ENCODE measurements at places on chromosomes 1 and 21.

- no peak for DNase-seq
Measured at GRCh38 chr1:12123172-12123571, 43.6 kb upstream of the TNFRSF1B start.

DNA sequence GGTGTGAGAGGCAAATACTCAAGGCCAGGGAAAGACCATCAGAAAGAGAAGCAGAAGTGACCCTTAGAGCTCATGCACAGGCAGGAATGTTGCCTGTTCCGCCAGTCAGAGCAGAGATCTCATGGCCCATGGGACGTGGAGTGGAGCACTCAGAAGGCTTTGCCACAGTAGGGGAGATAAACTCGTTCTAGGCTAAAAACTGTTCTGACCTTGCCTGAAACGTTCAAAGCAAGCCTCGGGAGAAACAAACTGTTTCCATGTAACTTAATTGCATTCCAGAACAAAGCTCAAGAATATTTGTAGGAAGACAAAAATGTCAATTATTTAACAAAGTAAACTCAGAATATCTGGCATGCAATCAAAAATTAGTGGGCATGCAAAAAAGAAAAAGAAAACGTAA, 20.7 kb upstream of the SLC19A1 start:
- DNase-seq, result no peak

DNA sequence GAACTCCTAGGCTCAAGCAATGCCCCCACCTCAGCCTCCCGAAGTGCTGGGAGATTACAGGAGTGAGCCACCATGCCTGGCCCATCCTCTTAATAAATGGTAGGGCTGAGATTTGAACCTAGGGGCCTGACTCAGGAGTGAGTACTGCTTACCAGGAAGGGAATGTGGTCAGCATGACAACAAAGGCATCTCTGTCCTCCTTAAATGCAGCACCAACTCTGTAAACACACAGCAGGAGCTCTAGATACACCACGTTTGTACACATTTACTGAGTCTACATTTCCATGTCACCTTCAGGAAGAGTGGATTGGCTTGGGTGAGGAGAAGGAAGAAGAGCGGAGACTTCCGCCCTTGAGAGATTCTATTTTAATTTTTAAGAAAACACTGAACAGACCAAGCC, 38.5 kb downstream of the HIVEP3 start:
- DNase-seq, result no peak

- DNase-seq, result no peak
Measured at GRCh38 chr1:228647523-228648444, 87.5 kb upstream of the RHOU start.

DNA sequence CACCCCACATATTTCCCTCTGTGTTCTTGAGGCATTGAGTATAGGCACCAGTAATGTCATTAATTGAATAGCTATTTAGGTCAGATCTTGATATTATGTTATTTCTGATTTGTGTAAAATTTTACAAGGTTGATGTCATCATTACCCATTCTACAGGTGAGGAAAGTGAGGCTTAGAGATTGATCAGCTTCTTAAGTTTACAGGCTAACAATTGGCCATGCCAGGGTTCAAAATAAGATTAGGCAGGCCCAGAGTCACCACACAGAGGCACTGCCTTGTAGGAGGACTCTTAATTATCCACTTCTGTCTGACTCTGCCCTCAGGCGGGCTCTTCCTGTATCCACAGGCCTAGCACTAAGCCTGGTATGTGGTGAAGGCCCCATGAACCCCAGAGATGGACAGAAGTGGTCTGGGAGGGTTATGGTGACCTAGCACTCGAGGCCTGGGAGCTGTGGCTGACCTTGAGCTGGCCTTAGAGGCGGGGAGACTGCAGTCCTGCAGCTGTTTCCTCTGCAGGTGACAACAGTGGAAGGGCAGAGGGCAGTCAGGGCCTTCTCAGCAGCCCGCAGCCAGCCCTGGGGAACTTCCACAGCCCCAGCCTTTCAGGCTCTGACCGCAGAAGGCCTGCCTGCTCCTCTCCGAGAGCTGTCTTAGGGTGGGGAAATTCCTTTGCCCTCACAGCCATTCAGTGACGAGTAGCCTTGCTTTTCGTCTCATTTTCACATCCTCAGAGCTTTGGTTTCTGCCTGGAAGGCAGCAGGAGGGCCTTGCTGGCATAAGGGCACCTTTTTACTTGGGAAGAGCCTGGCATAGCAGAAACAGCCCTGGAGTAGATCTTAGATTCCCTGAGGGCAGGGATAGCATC, 12.2 kb downstream of the ZDHHC18 start:
- DNase-seq, result peak; percentile 45

- DNase-seq, result no peak
Measured at GRCh38 chr1:81470275-81470674, 330.5 kb upstream of the ADGRL2 start.

DNA sequence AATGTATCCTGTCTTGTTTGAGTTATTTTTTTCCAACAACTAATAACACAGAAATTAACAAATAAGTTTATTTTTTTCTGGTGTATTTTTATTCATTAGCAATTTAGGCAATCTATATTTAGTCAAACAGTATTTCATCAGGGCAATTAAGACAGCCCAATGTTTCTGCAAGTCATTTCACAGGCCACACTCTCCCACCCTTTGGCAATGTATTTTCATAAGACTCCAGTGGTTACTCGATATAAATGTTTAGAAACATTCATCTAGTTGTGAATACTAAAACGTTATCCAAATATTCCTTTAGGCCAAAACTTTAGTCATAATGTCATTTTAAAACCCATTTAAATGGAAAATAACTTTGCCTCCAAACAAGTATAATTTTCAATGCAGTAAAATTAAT, 142.1 kb downstream of the KCNT2 start:
- DNase-seq, result no peak

DNA sequence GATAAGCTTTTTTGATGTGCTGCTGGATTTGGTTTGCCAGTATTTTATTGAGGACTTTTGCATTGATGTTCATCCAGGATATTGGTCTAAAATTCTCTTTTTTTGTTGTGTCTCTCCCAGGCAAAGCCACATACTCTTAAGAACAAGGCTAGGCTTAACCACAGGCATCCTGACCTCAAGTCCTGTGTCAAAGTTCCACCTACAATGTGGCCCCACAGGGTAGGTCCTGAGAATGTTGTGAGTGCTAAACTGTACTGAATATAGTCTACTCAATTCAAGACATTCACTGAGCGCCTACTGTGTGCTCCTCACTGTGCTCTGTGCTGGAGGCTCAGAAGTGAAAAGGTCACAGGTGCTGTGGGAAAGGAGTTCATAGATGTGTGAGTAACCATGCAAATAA, 20.6 kb downstream of the DDAH1 start:
- no peak for DNase-seq

DNA sequence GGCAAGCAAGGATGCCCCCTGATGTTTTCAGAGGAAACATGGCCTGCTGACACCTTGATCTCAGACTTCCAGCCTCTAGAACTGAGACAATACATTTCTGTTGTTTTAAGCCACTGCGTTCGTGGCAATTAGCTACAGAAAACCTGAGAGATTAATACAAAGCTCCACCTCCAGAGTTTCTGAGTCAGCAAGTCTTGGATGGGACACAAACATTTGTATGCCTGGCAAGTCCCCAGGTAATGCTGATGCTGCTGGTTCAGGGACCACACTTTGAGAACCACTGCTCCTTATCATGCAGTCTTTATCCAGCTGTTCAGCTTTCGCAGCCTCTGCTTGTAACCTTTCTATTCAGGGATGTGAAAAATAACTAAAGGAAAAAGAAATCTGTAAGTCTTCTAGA, 565.7 kb upstream of the PLXNA2 start:
- no peak for DNase-seq

- no peak for DNase-seq
Measured at GRCh38 chr1:159968901-159969300, 14.9 kb upstream of the SLAMF9 start.

DNA sequence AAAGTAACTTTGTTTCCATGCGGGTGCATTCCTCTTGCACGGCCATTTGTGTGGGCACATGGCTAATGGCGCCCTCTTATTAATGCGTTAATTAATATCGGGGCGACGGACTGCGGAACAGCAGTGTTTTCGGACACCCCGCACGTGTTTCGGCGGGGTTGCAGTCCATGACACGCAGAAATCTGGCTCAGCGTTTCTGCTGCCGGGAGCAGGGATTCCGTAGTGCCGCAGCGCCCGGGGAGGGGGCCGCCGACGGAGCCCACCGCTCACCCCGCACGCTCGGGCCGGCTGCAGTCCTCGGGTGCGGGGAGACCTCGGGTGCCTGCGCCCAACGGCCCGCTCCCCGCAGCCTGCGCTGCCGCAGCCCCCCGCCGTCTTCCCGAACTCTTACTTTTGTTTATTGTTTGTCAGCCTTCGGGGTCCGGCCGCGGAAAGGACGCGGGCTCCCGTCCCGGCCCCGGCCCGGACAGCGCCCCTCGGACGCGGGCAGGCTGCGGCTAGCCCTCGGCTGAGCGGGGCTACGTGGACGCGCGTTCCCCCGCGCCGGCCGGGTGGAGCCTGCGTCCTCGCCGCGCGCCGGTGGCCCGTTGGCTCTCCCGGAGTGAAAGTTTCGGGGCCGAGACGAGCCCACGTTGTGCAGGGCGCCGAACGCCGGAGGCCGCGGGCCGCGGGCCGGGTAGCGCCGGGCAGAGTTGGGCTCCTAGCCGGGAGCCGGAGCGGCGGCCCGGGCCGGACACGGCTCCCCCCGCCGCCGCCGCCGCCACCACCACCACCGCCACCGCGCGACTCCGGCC, 849 bp downstream of the NFIA start:
- peak; percentile 13 for DNase-seq

DNA sequence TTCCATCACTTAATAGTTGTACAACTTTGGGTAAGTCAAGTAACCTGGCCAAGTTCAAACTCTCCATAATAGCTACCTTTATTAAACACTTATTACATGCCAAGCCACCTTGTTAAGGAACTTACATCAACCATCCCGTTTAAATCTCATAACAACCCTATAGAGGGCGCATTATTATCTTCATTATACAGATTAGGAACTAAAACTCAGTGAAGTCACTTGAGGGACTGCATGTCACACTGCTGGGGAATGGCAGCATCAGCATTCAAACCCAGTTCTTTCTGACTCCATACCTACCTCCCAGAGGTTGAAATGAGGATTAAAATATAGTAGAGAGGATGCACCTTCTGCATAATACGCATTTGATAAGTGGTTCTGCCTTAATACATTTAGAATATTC, 47.1 kb upstream of the PLA2G2C start:
- no peak for DNase-seq

GRCh38 chr21:39071623-39072214, 111.5 kb downstream of the PSMG1 start:
- no peak for DNase-seq

GRCh38 chr1:104294259-104294658, 544.6 kb downstream of the AMY1C start:
- no peak for DNase-seq

DNA sequence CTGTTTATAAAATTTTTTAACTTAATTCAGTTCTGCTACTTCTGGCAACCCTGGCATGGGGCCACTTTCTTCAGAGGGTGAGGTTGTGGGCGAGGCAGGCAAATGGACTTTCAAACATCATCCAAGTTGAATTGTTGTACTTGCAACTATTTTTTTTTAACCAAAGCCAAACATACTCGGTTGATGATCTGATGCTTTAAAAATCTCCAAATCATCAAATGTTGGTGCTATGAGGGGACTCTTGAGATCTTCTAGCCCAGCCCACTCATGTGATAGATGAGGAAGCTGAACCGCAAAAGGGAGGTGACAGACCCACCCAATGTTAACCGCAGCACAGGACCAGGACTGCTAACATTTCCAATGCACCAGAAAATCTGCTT, 6.7 kb downstream of the SLC1A7 start:
- DNase-seq, result no peak

DNA sequence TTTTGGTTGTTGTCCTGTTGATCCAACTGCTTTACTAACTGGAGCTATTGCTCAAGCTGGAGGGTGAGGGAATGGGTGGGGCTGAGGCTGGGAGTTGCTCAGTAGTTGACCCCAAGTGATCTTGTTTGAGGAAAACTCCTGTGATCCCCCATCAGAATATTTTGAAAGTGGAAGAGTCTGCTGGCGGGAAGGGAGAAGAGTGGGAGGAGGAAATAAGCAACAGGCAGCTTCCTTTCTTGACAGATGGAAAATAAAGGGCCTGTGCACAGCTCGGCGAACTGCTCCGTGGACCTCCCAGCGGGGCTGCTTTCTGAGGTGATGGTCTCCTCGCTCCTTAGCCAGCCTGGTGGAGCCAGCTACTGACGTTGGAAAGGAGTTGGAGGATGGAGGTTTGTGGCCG, 199.1 kb upstream of the LMO4 start:
- no peak for DNase-seq

DNA sequence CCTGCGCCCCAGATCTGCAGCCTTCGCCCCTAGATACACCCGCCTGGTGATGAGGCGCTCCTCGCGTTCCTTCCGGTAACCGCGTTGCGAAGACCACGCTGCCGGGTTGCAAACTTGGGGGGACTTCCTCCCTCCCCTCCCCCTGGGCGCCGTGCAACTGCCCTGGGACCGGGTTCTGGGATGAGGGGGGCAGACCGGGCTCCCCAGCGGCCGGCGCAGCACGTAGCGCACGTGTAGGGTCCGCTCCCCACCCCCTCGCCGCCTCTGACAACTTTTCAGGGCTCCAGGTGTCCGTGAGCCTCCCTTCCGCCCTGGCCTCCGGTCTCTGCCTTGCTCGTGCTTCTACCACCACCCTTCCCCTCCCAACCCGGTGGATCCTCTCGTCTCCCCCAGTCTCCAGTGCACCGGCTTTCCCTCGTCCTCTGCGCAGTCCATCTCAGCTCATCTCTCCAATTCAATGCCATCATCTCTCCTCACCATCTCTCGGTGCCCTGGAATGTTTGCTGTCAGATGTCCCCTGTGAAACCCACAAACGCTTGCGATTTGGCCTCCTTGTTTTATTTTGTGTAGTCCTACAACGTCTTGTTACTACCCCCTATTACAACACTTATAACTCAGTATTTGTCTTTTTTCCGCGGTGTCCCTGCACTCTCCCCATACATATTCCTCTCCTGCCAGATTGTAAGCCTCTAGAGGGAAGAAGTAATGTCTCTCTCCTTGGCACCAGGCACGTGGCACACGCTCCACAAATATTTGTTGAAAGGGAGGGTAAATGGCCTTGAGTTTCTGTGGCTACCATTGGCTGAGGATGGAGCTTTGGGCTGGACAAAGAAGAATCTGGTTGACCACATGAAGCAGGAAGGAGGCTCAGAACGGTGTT, 782 bp downstream of the PCAT6 start:
- DNase-seq, result peak; percentile 15

All from activated T-cell treated with anti-CD3 and anti-CD28 coated beads, Interleukin-2, amount 50 U/mL, for 4 hours (primary cell).